ENCODE measurements at places on chromosomes 2 and 18. TPM values are rescaled to one million over a fixed set of nuclear protein-coding genes. Genes with fewer than 3 reads are reported as not detected.

Gene COL6A3
- 0.14 TPM for total RNA-seq

Gene PPIL3
- total RNA-seq: 19.1 TPM

DNA sequence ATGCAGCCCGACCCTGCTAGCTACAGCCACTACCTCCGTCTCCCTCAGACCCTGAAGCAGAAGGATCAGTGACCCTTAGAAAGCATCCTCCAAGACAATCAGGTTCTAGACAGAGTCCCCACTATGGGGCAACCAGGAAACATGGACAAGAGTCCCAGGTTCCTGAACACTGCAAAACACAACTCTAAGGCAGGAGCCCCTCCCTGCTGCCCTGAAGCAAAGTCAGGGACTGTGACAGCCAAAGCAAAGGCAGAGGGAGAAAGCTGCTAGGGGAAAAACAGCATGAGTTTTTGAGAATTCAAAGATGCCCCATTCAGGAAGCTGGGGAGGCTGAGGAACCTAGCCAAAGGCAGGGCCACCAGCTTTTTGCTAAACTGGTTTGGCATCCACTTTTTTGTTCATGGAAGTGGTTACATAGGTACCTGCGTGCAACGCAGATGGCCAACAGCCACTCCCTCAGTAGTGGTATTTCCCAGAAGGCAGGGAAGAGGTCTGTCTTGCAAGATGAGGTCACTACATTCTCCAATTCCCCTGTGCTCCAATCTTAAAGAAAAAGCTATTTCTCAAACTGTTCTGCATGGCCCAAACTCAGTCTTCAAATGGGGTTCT lies 33.2 kb downstream of the MYO5B start:
- DNase-seq: no peak

Gene ARPC2
- total RNA-seq: 446 TPM

DNA sequence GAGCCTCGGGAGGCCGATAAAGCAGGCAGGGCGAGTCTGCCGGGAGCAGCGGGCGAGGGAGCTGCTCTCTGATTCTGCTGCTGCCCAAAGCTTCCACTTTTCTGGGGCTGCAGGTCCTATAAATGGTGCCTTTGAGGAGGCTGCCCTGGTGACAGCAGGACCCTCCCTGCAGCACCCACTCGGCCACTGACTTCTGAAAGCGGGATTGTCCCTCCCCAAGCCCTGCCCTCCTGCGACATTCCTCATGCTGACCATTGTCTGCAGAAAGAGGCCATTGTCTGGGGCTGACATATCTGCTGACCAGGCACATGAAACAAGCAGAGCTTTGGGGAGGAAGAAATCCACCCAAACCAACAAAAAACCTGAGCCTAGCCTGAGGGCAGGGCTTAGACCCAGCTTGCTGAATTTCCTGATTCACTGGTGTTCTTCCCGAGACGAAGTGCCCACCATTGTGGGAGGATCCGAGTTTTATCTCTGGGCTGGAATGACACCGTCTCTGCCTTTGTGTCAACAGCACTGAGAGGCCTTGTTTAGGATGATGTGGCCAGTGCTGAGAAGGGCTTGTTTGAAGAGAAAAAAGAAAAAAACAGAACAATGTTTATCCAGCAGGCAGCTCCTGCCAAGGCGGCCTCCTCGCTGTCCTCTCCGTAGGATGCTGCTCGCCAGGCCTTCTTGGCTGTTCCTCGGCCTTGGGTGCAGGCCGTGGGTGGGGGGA lies 129.7 kb downstream of the MYCN start:
- no peak for DNase-seq

DNA sequence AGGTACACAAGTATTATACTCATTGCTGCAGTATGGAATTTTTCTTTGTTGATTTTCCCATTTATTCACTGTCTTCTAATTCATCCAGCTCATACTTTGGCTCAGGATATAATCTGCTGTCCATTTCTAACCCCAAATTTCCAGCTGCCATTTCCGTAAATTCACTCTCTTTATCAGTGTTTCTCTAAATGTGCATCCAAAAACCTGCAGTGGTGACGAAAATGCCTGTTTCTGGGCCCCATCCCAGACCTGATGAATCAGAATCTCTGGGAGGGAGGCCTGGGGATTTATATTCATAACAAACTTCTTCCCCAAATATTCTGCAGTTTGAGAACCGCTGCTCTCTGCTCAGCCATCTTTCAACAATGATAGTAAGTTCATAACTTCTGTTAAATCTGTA lies 86.6 kb downstream of the VWC2L start:
- no peak for DNase-seq

Gene SRSF7
- total RNA-seq: 248 TPM

Gene RALBP1
- 118 TPM for total RNA-seq

Measured in pulmonary artery endothelial cell (primary cell).